Activated CD4-positive, alpha-beta T cell treated with anti-CD3 and anti-CD28 coated beads for 36 hours (primary cell): ENCODE measurements at places on chromosomes 5 and 9. TPM values are rescaled to one million over a fixed set of nuclear protein-coding genes. Genes with fewer than 3 reads are reported as not detected.

GRCh38 chr5:92599217-92599810 is 981.7 kb downstream of the NR2F1-AS1 start:
- no peak for DNase-seq

- DNase-seq: no peak
These were observed 194.1 kb upstream of the PANK3 start for GRCh38 chr5:168773226-168773625.

DNA sequence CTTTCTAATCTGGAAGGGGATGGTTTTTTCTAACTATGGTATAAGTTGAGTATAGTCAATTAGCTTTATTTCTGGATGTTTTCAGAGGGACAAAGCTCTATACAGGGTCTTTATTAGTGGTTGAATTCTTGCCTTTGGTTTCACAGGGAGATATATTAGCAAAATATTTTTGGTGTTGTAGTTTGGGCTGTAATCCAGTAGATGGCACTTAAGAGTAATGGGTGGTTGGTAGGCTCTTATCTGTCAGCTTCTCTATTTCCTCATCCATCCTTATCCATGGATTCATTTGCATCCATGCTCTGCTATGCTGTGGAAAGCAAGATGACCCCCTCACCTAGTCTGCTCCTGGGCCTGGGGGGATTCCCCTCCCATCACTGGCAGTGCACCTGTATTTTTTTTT is 363.6 kb upstream of the CYLC2 start:
- DNase-seq: no peak

The NDUFS4 gene
- total RNA-seq: 69.1 TPM

The GABRA6 gene
- total RNA-seq: not detected
